Sigmoid colon (tissue), 7 donors: ENCODE measurements at places on chromosomes 1 and 21. TPM values are rescaled to one million over a fixed set of nuclear protein-coding genes. Genes with fewer than 3 reads are reported as not detected.

Gene SGIP1
- total RNA-seq: 13.6 TPM

Gene NUDT4B
- 3.0 TPM for total RNA-seq

Gene RAB3B
- 3.9 TPM for total RNA-seq

Gene VSIG8
- total RNA-seq: not detected

Gene CRYZL1
- total RNA-seq: 90.8 TPM

Gene PCP4L1
- 0.71 TPM for total RNA-seq

Gene RNU1-3
- under 0.01 TPM for total RNA-seq

Gene OR2AK2
- not detected for total RNA-seq

Gene FCRLB
- total RNA-seq: not detected

Gene PTPRF
- 38.2 TPM for total RNA-seq

Gene PYCR2
- total RNA-seq: 40.5 TPM

Gene NPPA
- total RNA-seq: not detected

Gene CFAP298
- 33.8 TPM for total RNA-seq

Gene ZMYND12
- total RNA-seq: 1.1 TPM

Gene PDZK1
- total RNA-seq: not detected

Gene DMRTA2
- total RNA-seq: 0.55 TPM

Gene SELE
- total RNA-seq: not detected

Gene VASH2
- total RNA-seq: 1.4 TPM

Gene GRIK1
- total RNA-seq: 0.49 TPM

Gene FCRLA
- total RNA-seq: not detected

Gene AURKAIP1
- 143 TPM for total RNA-seq

Gene MYOM3
- not detected for total RNA-seq

Gene PTPN7
- total RNA-seq: 6.2 TPM

Gene CLCA1
- not detected for total RNA-seq

Gene KCNQ4
- 7.8 TPM for total RNA-seq

Gene GUCA2A
- 2.2 TPM for total RNA-seq

Gene FAM163A
- total RNA-seq: 1.4 TPM

Gene S100A1
- 2.3 TPM for total RNA-seq

Gene SEMA4A
- 1.9 TPM for total RNA-seq

Gene CD101
- 1.4 TPM for total RNA-seq

Gene TMEM200B
- total RNA-seq: 32.6 TPM

Gene CHI3L1
- 2.6 TPM for total RNA-seq

Gene PDC
- not detected for total RNA-seq

Gene LIN28A
- total RNA-seq: not detected

Gene GNG12
- total RNA-seq: 58.2 TPM

Gene HORMAD1
- total RNA-seq: not detected

Gene TP73
- total RNA-seq: not detected

Gene CFHR4
- not detected for total RNA-seq

Gene TMPRSS3
- not detected for total RNA-seq

Gene RGS13
- total RNA-seq: not detected

Gene GMEB1
- 6.8 TPM for total RNA-seq

Gene ITGB2
- total RNA-seq: 41.0 TPM

Gene CFHR1
- not detected for total RNA-seq

Gene CA14
- total RNA-seq: 1.5 TPM

Gene KIF14
- 0.28 TPM for total RNA-seq

Gene LEFTY1
- total RNA-seq: not detected

Gene TSSK3
- not detected for total RNA-seq

Gene OR2L13
- total RNA-seq: not detected

Gene LMOD1
- 1,011 TPM for total RNA-seq

Gene NBPF12
- 16.3 TPM for total RNA-seq
